ENCODE measurements at places on chromosomes 2 and 18.

GRCh38 chr2:9765611-9766531 lies 77.4 kb upstream of the TAF1B start:
- no peak for DNase-seq

DNA sequence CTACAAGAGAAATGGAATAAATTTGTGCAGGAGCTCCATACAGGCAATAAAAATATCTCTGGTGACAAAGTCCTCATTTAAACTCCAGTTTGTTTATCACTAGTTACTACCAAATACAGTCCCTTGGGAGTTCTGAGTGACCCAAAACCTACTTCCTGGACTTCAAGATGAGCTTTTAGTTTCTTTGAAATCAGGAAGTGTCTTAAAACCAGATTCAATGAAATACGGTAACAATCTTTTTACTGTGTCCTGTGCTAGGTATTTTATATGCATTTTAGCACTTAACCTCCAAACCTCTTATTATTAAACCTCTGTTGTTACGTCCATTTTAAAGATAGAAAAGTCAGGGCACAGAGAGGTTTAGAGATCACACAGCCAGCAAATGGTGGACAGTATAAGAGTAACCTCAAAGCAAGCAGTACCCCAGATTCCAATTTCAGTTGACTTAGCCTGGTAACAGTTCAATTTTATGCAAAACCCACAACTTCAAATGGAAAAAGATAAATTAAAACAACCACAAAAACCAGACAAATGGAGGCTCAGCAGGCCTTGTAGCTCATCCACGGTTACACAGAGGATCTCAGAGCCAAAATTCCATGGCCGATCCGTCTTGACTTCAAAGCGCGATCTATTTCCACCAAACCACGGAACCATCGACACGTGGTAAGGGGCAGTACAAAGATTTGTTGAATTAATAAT lies 1.3 kb upstream of the KCMF1 start:
- no peak for DNase-seq

GRCh38 chr2:241763551-241764274 lies 12.9 kb upstream of the GAL3ST2 start:
- no peak for DNase-seq

GRCh38 chr2:85436836-85437487 lies 18.4 kb downstream of the SH2D6 start:
- DNase-seq: no peak

DNA sequence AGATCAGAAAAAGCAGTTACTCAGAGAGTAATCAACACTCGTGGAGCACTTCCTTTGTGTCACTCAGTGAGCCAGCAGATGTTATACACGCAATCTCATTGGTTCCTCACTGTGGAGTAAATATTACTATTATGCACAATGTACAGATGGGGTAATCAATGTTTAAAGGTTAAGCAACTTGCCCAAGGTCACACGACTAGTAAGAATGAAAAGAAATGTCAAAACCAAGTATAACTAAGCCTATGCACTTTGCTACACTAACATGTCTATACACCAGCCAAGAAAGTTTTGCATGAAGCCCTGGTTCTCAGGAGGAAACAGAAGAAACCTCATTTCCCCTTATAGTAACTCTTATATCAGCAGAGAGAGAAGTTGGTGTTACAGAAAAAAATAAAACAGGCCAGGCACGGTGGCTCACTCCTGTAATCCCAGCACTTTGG lies 5.4 kb downstream of the METTL21A start:
- DNase-seq: no peak

GRCh38 chr18:76571689-76572088 lies 76.6 kb upstream of the ZNF516 start:
- DNase-seq: no peak

GRCh38 chr18:79733986-79734770 lies 54.6 kb downstream of the CTDP1 start:
- no peak for DNase-seq

- no peak for DNase-seq
These were observed 8.3 kb downstream of the FOSL2 start for GRCh38 chr2:28400921-28401320.

- no peak for DNase-seq
These were observed 61.3 kb downstream of the ATL2 start for GRCh38 chr2:38315707-38316333.

GRCh38 chr18:8695932-8696517 lies 9.3 kb upstream of the MTCL1 start:
- DNase-seq: no peak

DNA sequence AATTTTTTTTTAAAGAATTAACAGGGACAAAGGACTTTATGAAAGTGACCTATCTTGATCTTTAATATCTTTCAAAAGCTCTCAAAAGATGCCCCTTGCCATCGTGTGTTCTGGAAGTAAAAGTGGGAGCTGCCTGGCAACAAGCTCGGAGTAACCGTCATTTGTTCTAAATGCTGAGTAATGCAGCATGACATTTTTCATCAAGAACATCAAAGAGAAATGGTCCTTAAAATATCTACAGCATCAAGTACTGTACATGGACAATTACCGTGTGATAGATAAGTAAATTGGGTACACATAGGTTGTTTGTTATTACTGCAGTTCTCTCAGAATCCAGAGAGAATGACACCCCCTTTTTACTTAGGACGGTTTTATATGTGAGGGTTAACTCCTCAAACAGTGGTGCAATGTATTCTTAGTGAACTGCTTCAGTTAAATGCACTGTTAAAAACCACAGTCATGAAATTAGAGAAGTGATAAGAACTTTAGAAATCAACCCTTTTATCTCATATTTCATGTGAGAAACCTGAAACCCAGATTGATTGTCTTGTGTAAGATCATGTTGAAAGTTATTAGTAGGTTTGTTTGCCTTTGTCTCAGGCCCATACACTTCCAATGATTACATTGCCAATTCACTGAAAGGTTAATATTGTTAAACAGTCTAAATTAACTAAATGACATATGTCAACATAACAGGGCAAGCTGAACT lies 90.6 kb upstream of the HNMT start:
- no peak for DNase-seq

GRCh38 chr2:20485612-20486388 lies 38.9 kb downstream of the RHOB start:
- DNase-seq: no peak

GRCh38 chr2:47019532-47019931 lies 103.9 kb upstream of the MCFD2 start:
- no peak for DNase-seq

GRCh38 chr2:190216829-190217228 lies 102.8 kb downstream of the HIBCH start:
- DNase-seq: no peak

- DNase-seq: no peak
These were observed 387.9 kb upstream of the MYT1L start for GRCh38 chr2:2719015-2719414.

DNA sequence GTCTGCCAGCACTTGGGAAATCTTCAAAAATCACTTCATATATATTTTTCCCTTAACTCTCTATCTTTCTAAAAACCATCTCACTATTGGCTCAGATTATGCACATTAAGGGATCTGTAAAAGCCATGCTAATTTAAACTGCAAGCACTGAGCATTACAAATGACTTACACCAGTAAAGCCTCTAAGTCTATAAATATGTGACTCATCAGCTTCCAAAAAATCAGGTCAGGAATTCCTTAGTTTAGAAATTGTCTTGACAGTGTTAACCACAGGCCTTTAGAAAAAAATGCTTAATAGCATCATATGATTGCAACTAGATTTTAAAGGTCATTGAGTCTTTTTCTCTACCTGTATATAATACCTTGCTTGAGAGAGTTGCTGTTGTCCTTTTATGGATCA lies 1113.6 kb upstream of the PIK3C3 start:
- DNase-seq: no peak

DNA sequence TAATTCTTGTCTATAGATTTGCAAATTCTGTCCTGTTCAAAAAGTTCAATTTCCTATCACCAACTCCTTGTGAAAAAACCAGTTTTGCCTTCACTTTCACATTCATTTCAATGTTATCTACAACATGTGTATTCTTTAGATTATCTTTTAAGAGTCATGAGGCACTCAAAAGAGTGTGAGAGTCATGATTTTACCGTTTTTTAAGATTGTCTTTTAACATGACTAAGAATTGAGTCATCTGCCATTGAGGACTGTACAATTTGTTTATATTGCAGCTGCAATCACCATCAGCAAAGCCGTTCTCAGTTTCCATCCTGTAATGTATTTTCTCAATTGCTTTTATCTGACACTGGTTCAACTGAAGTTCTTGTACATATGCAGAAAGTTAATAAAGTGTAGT lies 275.8 kb downstream of the LNPK start:
- no peak for DNase-seq

DNA sequence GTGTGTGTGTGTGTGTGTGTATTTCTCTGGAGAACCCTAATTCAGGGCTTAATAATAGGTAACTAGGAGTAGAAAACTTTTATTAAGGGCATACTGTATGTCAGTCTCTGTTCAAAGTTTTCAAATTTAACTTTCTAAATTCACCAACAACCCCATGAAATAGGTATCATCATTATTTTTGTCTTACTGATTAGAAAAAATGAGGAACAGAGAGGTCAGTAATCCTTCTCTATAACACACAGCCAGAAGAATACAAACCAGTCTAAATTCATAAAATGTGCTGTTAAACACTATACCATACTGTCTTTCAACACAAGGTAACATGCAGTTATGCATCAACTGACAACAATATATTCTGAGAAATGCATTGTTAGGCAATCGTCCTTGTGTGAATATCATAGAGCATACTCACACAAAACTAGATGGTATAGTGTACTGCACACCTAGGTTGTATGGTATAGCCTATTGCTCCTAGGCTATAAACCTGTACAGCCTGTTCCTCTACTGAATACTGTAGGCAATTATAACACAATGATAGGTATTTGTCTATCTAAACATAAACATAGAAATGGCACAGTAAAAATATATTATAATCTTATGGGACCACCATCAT lies 143.1 kb downstream of the PTH2R start:
- no peak for DNase-seq

- DNase-seq: no peak
These were observed 60.0 kb upstream of the OTOS start for GRCh38 chr2:240200230-240201051.

- DNase-seq: no peak
These were observed 84.8 kb upstream of the POU3F3 start for GRCh38 chr2:104769096-104769495.

DNA sequence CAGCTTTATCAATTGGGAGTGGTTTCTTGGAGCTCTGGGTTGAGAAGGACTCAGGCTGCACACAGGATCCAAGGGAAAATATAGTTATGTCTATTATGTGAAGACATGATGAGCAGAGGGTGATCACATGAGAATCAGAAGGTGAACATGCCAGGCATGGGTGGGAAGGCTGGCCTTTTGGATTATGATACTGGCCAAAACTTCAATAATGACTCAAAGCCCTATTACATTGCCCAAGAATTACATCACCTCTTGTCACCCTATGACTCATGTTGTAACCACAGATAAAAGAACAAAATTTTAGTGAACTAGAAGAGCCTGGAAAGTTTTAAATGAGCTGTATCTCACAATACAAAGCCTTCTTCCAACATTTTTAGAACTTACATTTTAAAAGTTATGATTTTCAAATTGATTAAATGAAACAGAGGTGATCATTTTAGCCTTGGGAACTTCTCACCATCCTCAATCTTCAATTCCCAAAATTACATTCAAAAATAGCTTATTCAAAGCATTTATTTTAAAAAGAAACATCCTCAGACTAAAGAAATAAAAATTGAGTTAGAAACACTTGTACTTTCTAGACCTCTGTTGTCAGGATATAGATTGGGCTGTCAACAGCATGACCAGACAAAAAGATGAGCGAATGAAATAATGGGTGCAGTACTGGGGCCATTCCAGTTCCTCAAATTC lies 428.3 kb downstream of the MBD2 start:
- DNase-seq: no peak

DNA sequence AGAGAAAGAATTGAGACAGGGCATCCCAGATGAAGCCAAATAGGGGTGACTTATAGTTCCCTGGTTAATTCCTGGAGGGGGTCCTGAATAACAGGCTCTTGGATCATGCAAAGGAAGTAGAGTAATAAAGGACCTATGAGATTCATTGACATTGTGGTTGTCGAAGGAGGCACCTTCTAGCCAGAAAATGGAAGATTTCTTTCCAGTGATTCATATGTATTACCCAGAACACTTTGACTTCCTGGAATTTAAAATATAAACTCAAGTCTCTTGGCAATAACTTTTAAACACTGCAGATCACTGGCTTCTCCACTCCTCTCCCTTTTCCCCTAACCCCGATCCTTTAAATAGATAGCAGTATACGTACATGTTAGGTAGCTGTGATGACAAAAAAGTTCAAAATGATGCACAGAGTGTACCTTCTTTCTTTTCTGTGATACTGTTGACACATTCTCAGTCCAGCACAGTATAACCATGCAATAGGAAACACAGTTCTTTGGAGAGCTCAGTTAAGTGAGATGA lies 211.8 kb downstream of the LTBP1 start:
- no peak for DNase-seq

DNA sequence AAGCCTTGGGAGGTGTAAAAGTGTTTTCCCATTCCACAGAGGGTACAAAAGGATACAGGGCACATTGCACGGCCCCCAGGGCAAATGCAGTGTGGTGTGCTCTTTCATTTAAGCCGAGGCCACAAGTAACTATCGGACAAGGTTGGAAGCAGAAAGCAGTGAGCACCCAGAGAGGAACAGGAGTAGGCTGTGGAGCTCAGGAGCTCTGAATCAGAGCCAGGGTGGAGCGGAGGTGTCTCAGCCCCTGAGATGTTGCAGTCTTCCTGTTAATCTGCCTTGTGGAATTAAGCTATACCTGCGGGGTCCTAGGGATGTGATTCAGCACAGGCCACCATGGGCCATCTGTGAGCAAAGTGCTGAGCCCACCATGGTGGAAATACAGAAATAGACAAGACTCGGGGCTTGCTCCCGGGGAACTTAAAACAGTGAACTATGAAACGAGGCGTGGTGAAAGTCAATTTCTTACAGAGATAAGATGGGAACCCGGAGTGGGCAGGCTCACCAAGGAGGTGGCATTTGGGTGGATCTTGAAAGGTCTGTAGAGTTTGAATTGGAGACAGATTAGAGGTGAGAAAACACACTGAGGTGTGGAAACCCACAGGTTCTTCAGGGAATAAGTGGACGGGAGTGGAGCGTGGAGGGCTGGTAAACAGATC lies 44.0 kb downstream of the ASAP2 start:
- no peak for DNase-seq

GRCh38 chr18:2625217-2625616 lies 30.3 kb upstream of the SMCHD1 start:
- no peak for DNase-seq

- DNase-seq: no peak
These were observed 73.6 kb upstream of the STK17B start for GRCh38 chr2:196244966-196245365.

- no peak for DNase-seq
These were observed 131.6 kb upstream of the MSH6 start for GRCh38 chr2:47651296-47651695.

DNA sequence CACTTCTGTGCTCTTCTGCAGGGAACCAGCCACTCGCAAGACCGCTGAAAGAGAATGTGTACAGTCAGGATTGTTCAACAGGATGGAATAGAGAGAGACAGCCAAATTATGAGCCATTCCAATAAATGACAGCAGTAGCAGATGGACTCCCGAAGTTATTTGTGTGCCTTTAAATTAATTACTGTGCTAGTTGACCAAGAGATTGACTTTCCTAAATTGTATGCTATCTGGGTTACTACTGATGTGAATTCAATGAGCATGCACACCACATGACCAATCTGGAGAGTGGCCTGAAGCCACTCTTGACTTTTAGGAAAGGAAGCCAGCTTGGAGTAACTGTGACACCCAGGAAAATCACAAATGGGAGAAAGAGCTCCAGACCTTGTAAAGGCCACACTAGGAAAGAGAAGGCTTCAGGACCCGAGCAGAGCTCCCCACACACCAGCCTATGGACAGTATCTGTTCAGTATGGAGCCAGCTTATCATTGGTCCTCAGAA lies 52.8 kb downstream of the CHMP3 start:
- DNase-seq: no peak

- DNase-seq: no peak
These were observed 1355.4 kb upstream of the ACVR2A start for GRCh38 chr2:146489386-146489785.

Data from activated CD4-positive, CD25-positive, alpha-beta regulatory T cell (primary cell).